CD4-positive, alpha-beta T cell treated with Interleukin-15 for 1 hour (primary cell): ENCODE measurements at places on chromosomes 3 and 15.

DNA sequence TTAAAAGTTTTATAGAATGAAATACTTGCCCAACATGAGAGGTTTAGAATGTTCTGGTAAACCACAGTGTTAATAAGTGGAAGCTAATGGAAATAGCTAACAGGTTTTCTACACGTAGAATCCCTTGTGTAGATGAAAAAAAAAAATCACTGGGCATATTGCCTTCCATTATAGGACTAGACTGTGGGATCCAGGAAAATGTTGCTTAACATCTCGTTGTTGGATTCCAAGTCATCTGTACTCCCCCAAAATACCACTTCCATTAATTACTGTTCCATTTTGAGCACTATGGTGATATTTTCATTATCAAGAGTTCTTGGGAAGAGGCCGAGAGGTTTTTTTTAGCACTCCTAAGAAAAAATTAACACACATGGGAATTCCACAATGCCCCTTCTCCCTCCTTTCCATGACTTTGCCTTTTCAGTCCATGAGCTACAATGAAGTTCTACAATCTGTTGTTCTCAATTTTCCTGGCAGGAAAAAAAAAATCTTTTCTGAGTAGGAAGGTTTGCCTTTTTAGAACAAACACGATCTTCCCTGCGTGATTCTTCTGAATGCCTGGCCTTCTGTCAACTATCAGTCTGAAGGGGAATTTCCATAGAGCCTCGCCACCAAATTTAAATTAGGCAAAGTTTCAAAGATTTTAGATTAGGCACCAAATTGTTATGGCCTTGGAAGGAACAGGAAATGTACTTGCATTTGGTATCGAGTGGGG lies 74.4 kb upstream of the CTDSPL start:
- no peak for DNase-seq

- DNase-seq, result no peak
Measured at GRCh38 chr3:129184396-129184657, 631 bp upstream of the CNBP start.

DNA sequence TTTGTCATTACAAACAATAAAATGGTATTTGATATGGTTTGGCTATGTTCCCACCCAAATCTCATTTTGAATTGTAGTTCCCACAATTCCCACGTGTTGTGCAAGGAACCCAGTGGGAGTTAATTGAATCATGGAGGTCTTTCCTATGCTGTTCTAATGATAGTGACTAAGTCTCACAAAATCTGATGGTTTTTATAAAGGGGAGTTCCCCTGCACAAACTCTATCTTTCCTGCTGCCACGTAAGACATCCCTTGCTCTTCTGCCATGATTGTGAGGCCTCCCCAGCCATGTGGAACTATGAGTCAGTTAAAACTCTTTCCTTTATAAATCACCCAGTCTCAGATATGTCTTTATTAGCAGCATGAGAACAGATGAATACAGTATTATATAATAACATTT lies 15.4 kb upstream of the AADAC start:
- DNase-seq, result no peak

DNA sequence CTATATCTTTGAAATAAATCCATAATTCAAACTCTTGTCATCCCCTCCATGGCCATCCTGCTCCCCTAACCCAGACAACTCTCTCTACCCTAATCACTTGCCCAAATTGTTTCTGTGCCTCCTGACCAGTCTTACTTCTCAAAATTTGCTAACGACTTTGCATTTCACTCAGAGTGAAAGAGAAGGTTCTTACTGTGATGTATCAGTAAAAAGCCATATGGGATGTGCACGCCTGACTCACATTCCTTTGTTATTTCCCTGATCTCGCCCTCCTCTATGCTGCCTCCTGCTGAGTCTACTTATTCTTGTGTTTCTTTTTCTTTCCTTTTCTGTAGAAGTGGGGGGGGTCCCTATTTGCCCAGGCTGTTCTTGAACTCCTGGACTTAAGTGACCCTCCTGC lies 487.2 kb upstream of the FRG2C start:
- DNase-seq, result no peak

- no peak for DNase-seq
Measured at GRCh38 chr3:99355465-99355864, 282.9 kb upstream of the COL8A1 start.

- no peak for DNase-seq
Measured at GRCh38 chr15:100463515-100463914, 65.2 kb downstream of the CERS3 start.

GRCh38 chr3:141377377-141377776 lies 9.1 kb downstream of the ZBTB38 start:
- no peak for DNase-seq

GRCh38 chr15:70093070-70093469 lies 4.6 kb downstream of the TLE3 start:
- DNase-seq, result no peak

DNA sequence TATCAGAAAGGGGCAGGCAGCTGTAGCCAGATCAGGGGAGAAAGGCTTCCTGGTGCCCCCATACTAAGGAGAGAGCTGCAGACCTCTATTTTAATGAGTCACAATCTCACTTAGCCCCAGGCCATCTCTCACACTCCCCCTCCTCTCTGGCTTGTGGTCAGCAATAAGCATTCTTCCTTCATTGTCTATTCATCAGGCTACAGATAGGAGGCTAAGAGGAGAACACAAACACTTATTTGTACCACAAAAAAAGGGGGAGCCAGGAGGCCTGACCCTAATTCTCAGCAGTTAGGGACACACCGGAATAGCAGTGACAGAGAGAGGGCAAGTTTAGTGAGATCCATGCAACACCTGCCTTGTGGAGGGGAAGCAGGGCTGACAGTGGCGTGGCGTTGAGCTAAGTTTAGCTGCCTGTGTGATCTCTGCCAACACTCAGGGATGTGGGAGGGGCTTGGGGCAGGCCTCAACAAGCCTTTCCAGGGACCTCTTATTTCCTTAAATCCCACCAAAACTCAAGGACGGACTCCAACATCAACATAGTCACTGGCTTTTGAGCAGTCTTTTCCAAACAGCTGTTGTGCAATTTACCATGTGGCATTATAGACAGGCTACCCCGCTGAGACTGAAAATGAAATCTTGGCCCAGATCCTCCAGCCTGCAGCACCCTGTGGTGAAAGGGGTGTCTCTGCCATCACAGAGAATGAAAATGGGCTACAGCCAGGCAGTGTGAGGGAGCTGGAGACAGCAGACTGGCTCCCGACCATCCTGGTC lies 191.9 kb upstream of the TSC22D2 start:
- DNase-seq, result no peak
